Astrocyte (in vitro differentiated cells and primary cell): ENCODE measurements at places on chromosomes 4 and X.

DNA sequence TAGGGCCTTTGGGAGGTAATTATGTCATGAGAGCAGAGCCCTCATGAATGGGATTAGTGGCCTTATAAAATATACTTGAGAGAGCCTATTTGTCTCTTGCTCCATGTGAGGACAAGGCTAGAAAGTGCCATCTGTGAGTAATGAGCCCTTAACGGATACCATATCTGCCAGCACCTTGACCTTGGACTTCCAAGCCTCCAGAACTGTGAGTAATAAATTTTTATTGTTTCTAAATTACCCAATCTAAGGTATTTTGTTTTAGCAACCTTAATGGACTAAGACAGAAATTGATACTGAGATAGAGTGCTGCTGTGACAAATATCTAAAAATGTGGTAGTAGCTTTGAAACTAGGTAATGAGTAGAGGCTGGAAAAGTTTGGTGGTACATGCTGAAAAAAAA lies 285.0 kb upstream of the DIPK2B start:
- no peak for DNase-seq

DNA sequence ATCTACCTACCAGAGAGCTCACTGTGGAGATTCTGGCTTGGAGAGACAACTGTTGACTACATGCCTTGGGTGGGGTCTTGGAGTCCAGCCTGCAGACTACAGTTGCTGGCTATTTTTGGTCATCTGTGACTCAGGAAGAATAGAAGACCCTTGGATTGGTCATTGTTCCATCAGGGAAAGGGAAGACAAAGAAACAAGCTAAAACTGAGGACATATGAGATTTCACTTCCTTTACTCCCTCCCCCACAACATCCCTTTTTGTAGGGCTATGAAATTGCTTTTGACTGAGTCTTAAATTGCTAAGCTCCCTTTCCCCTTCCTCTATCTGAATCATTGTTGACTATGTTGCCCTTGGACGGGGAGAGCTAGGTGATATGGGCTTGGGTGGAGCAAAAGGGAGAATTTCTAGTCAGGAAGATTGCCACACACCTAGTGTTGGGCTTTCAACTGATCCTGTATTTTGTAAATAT lies 11.7 kb downstream of the MSN start:
- peak; percentile 74 for DNase-seq

DNA sequence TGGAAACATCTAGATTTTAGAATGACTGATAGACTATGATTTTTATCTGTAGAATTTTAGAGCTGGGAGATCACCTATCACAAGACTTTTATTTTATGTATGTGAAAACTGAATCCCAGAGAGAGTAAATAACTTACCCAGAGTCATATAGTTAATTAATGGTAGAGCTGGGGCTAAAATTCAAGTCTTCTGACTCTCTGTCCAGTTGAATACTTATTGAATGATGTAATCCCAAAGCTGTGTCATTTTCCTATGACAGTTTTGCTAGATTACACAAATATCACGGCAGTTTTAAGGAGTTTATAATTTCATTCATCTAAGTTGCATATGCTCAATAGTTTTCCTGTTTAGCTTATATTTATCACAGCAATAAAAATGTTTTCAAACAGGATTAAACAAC lies 6.7 kb downstream of the NRK start:
- DNase-seq: peak; percentile 2

DNA sequence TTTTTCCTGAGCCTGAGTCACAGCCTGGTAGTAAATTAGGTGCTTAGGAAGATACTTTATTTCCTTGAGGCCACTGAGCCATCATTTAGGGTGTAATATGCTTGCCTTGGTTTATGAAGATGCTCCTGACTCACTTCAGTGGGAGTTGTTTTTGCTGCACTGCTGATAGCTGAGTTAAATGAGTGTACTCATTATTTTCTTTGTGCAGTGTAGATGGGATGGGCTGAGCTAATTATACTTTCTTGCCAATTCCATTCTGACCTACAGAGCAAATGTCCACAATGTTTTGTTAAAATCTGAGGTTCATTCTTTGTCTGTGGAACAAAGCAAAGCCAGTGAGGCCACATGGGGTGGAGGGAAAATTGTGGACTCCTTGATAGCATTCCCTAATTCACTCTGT lies 60.0 kb downstream of the FGF13 start:
- DNase-seq: no peak

GRCh38 chrX:3743801-3744439 lies 30.5 kb upstream of the PRKX start:
- DNase-seq: no peak

DNA sequence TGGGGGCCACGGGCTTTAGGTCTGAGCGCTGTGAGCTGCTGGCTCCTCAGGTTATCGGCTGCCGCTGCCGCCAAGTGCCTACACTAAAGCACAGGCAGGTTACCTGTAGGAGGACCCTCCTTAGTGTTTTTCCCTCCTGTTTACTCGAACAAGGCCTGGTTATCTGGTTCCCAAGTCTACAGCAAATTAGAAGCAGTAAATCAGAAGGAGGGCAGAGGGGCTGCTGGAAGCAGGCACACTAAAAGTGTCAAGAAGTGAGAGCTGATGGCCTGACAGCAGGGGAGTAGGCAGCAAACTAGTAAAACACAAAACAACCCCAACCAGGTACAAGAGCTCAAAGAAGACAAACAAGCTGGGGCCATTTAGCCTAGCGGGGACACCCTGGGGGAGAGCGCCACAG lies 125.0 kb upstream of the PJA1 start:
- no peak for DNase-seq

- DNase-seq: peak; percentile 39
Measured at GRCh38 chrX:112760697-112761096, 79.9 kb downstream of the AMOT start.

DNA sequence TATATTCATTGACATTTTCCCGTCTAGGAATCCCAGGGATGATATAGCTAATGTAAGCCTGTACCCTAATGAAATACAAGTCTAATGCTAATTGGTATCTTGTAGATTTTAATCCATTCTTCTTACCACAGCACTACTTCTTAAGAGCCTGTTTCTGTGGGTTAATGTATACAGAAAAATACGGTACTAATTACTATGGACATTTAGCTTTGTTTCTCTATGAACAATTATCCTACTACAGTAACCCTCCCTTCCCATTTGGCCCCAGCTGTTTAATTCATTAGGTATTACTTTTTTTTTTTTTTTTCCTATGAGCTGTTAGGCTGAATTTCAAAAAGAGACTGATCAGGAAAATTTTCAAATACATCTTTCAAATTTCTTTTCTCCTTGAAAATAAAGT lies 245.1 kb upstream of the SLC7A11 start:
- DNase-seq: no peak

- no peak for DNase-seq
Measured at GRCh38 chr4:153126137-153126536, 78.1 kb upstream of the TRIM2 start.
